Activated T-helper 2 cell treated with anti-CD3 and anti-CD28 coated beads, Interferon-gamma antibody, Interleukin-2, Interleukin-4, amounts not matched to agents 10 μg/mL and 5 μg/mL and 100 μg/mL, durations not matched to agents 14 hours and 24 hours and 36 hours (primary cell): ENCODE measurements at places on chromosomes 11 and 22. TPM values are rescaled to one million over a fixed set of nuclear protein-coding genes. Genes with fewer than 3 reads are reported as not detected.
A peak's percentile ranks its signal among the peaks of the same experiment; 100 is the strongest.

The SLC22A6 gene
- not detected in 2 replicates for total RNA-seq

The CATSPER1 gene
- total RNA-seq = 0.46 and 0.78 TPM in 2 replicates

The KRTAP5-2 gene
- not detected in 2 replicates for total RNA-seq

The NPAS4 gene
- 0.09 and 0.16 TPM in 2 replicates for total RNA-seq

DNA sequence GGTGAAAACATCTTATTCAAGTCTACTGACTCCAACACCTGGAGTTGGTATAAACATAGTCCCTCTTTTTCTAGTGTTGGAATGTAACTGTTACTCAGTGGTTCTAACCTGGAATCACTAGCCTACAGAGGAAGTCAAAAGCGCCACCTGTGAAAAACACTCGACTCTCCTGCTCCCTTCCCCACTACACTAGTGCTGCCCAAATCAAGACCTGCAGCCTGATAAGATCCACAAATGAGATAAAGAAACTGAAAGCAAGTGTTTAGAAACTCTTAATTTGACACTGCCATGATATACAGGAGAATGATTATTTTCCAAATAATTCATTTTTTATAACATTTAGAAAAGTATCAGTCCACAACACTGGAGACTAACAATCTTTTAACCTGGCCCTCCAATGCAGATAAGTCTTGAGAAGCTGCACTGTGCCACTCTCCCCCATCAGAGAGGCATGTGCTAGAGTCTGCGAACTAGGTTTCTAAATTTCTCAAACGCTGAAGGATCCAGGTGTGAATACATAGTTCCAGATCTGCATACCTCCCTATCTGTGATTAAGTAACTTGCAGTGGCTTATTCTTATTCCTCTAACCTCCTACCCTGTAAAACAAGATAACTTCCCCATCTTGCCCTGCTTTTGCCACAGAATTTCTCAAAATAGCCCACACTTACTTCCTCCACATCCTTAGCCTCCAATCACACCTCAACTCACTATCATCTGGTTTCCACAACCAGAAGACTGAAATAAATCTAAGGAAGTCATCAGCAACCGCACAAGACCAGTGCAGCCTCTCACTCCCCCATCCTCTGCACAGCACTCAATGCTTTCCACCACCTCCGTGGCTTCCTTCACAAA is 88.1 kb downstream of the RRAS2 start:
- DNase-seq = peak; percentile 30
- H3K27ac ChIP-seq = peak overlapping the region; percentile 31
- peak overlapping the region; percentile 30 for H3K4me3 ChIP-seq
- H3K4me1 ChIP-seq = peaks cover 23% of the 10 kb centered on the region
- peaks cover 21% of the 10 kb centered on the region for H3K36me3 ChIP-seq

DNA sequence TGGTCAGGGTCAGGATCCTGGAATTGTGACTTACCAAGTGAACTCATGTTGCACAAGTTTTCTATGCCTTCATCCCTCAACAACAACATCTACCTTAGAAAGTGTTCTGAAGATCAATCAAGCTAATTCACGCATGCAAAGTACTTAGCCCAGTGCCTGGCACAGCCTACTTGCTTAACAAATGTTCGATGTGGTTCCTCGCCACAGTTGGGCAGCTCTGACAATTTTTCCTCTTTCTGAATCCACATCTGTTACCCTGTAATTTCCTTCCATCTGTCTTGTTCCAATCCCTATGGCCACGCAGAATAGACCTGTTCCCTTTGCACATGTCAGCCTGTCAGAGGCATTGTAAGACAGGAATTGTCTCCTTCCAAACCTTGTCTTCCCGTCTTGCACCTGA is 1415.2 kb downstream of the TBC1D22A start:
- H3K4me1 ChIP-seq = no peaks in the 10 kb centered on the region
- no peak overlapping the region for H3K4me3 ChIP-seq
- H3K27me3 ChIP-seq = no peaks in the 10 kb centered on the region
- no peaks in the 10 kb centered on the region for H3K36me3 ChIP-seq
- no peak overlapping the region for H3K27ac ChIP-seq
- DNase-seq = no peak

GRCh38 chr11:71119656-71120269 is 132.6 kb downstream of the SHANK2 start:
- peaks cover 1% of the 10 kb centered on the region for H3K27me3 ChIP-seq
- H3K27ac ChIP-seq = no peak overlapping the region
- H3K4me3 ChIP-seq = no peak overlapping the region
- H3K4me1 ChIP-seq = no peaks in the 10 kb centered on the region
